ENCODE measurements at places on chromosomes 5 and 9.

- DNase-seq = peak; percentile 34
Observed at GRCh38 chr5:67209141-67209771, 12.7 kb upstream of the CD180 start.

- no peak for DNase-seq
Observed at GRCh38 chr9:34558919-34559623, 30.5 kb downstream of the CNTFR start.

DNA sequence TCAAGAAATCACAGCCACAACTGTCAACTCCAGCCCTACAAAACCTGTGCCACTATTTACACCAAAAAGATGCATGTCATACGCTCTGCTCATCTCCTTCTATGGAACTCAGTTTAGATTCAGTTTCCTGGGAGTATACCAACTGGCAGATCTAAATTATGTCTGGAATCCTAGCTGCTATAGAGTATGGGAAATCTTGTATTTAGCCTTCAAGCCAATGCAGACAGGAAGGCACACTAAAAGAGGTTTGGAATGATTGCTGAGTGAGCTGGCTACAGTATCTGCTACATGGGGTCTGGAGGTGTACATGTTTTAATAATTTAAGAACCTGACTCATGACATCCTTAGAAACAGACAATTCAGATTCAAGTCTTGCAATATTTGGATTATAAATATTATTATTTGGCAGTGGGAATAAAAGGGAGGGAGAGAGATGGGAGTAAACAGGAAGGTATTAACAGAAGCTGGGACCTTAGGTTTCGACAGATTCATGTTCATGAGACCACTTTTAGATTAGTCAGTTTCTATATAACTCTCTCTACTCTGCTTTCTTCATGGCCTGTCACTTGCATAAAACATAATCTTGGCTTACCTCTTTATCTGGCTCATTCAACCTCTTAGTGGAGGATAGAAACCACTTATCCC lies 178.8 kb upstream of the HAPLN1 start:
- no peak for DNase-seq

GRCh38 chr9:108727580-108728111 lies 128.1 kb downstream of the ACTL7B start:
- no peak for DNase-seq

DNA sequence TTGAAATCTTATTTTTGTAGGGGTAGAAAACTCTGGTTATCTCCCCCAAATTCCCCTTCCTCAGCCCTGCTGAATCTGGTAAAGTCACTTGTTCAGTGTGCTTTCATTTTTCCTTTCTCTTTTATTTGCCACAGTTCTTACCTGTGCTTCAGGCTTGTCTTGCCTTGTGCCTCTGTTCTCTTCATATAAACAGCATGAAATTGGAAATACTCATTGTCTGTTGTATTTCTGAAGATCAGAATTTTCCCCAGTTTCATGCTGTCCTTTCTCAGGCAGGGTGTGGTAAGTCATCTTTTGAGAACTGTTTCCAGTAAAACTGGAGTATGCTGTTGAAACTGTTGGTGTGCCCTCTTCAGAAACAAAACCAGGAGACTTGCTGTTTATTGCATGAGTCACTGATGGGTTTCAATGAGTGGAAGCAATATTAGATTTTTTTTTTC lies 7.0 kb downstream of the PAM start:
- no peak for DNase-seq

DNA sequence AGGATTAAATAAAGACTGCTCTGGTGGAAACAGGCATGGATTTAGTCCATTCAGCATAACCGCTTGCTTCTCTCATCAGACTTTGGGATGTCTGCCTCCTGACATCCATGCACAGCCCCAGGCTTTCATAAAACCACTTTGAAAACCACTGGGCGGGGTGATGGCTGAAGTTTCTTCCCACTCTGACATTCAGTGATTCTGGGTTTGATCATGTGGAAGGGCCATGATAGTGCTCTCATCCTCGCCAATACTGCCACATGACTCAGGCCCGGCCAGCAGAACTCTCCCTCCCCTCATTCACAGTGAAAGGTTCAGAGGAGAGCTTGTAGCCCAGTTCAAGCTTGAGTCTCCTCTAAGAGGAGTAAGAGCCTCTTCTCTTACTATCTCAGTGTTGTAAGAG lies 29.6 kb upstream of the GLRA1 start:
- no peak for DNase-seq

- DNase-seq = no peak
Observed at GRCh38 chr5:141787376-141787775, 90.8 kb downstream of the PCDH1 start.

DNA sequence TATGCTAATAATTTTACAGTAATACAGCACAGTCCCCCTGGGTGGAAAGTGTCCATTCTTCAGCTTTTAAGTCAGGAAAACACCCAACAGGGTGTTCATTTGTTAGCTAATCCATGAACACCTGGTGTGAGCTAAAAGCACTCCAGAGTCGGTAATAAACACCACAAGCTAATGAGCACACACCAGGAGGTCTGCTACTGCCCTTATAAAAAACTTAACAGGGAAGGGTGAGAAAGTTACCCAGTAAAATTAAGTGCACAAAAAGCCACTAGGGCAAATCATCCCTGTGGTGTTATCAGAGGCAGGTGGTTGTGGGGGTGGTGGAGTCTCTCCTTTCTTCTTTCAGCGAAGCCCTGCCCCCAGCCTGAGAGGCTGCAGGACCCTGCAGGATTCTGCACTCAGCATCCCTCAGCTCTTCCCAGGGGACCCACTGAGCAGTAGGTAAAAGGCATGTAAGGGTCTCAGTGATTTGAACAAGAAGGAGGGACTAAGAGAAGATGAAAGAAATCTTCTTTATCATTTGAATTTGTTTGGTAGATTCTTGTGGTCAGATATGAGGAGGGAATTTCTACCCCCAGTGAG lies 14.4 kb downstream of the GDNF start:
- no peak for DNase-seq

GRCh38 chr9:91415290-91415689 lies 8.3 kb downstream of the NFIL3 start:
- no peak for DNase-seq

- DNase-seq = no peak
Observed at GRCh38 chr5:22662391-22662790, 190.8 kb downstream of the CDH12 start.

- DNase-seq = no peak
Observed at GRCh38 chr5:154972476-154973080, 31.7 kb downstream of the MRPL22 start.

DNA sequence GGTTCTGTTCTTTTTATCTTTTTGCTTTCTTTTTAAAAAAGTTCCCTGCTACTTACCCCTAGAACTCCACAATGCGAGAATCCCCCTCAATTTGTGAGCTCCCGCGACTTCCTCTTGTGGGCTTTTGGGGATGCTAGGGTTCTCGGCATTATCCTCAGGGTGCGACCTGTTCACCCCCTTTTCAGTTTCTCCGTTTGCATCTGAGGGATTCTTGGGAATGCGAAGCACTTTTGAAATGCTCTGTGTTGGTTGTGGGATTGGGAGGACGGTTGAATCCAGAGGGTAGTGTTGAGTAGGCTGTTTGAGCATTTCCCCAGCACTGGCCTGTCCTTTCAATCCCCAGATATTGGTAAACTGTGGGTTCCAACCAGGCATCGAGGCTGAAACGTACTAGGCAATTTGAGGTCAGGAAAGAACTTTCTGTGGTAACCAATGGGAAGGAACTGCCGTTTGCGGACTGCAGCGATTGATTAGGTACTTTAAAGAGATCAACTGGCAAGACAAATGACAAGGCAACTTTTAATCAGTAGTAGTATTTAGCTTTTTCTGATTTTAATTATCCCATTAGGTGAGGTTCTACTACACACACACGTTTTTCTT lies 415 bp downstream of the XRCC4 start:
- no peak for DNase-seq

GRCh38 chr5:118620233-118620632 lies 368.1 kb downstream of the DTWD2 start:
- DNase-seq = no peak

GRCh38 chr5:54616031-54616430 lies 98.5 kb downstream of the SNX18 start:
- no peak for DNase-seq

DNA sequence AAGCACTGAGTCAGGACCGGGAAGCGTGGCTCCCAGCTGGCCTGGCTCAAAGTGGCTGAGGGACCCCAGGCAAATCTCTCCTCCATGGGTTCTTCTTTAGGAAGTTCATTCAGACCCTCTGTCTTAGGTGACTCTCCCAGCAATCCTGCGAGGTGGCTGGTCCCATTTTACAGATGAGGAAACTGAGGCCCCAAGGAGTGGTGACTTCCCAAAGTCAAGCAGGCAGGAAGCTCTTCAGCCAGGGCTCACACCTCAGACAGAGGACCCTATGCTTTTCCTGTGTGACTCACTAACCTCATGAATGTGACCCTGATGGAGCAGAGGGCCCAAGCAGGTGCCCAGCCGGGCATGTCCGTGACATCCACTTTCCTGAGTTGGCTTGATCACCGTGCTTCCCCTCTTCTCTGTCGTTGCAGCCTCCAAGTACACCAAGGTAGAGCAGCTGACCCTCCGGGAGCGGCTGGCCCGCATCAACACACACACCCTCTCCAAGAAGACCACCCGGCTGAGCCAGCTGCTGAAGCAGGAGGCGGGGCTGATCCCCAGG lies 36.5 kb downstream of the ARHGEF37 start:
- DNase-seq = no peak

- DNase-seq = no peak
Observed at GRCh38 chr5:94362857-94363256, 255.5 kb downstream of the KIAA0825 start.

- no peak for DNase-seq
Observed at GRCh38 chr5:143696921-143697320, 115.0 kb upstream of the HMHB1 start.

GRCh38 chr9:14136646-14137370 lies 177.1 kb downstream of the NFIB start:
- no peak for DNase-seq

DNA sequence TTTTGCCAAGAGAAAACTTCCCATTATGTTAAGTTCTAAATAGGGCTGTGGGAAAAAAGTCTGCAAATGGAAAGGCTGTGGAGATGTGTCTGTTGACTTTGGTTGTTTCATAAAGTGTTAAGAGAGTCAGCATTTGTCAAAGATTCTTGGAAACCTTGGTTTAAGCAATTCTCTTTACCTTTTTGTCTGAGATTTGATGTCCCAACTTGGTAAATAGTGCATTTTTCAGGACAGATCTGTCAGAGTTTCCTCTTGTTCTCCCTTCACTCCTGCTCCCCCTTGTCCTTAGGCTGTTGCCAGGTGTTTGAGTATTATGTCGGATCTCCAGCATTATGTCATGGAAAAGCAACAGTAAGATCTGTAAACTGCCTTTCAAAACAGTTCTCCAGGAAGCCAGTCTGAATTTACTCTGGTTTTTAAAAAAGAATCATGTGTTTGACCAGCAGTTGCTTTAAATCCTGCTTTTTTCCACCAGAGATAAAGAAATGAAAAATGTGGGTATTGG lies 79.1 kb upstream of the ADAMTSL1 start:
- DNase-seq = no peak

DNA sequence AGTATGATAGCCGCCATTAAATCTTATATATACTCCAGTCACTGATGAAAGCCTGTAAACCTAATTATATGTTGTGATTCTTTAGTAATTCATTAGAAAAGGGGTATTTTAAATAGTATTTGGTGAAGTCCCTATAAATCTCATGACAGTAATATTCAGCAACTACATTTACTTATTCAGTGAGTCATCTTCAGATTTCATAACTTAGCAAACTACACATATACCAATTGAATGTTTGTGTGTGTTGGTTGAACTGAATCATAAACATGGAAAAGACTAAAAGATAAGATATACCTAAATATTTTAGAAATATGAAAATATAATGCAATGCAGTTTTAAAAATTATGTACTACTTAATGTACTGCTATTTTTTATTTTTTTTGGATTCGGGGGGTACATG lies 1050.4 kb downstream of the MAT2B start:
- no peak for DNase-seq

GRCh38 chr5:177967221-177967887 lies 28.7 kb downstream of the PROP1 start:
- DNase-seq = no peak

DNA sequence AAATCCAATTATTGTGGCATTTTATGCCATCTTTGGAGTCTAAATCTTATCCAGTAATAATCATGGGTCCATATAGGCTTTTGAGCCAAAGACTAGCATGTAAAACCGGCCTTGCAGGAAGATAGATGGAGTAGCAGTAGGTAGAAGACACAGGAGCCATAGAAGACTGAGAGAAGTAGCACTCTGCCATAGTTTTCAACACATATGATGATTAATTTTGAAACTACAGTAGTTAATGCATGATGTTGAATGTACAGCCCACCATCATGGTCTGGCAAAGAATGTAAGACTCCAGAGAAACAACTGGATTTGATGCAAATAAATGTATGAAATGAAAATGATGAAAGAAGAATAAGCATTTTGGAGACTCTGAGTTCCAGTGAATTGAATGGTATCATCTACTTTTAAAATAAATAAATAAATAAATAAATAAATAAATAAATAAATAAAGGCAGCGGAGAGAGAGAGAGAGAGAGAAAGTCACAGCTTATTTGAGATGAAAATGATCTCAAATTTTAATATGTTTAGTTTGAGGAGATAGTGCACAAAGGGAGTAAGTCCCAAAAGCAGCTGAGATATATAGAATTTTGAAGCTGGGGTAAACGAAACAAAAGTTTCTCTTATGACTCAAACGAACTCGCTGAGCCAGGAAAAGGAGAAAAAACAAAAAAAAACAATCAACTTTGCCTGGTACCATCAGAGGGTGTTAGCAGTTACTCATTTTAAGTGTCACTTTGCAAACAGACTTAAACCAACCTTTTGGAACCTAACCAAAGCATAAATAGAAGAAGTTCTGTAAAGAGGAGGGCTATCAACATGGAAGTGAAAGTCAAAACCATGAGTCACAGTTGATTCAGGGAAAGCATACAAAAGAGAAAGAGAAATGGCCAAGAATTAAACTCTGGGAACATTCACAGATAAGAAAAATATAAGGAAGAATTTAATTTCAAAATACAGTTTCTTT lies 388.7 kb downstream of the CETN3 start:
- no peak for DNase-seq

- no peak for DNase-seq
Observed at GRCh38 chr5:171483551-171484135, 64.2 kb downstream of the FGF18 start.

DNA sequence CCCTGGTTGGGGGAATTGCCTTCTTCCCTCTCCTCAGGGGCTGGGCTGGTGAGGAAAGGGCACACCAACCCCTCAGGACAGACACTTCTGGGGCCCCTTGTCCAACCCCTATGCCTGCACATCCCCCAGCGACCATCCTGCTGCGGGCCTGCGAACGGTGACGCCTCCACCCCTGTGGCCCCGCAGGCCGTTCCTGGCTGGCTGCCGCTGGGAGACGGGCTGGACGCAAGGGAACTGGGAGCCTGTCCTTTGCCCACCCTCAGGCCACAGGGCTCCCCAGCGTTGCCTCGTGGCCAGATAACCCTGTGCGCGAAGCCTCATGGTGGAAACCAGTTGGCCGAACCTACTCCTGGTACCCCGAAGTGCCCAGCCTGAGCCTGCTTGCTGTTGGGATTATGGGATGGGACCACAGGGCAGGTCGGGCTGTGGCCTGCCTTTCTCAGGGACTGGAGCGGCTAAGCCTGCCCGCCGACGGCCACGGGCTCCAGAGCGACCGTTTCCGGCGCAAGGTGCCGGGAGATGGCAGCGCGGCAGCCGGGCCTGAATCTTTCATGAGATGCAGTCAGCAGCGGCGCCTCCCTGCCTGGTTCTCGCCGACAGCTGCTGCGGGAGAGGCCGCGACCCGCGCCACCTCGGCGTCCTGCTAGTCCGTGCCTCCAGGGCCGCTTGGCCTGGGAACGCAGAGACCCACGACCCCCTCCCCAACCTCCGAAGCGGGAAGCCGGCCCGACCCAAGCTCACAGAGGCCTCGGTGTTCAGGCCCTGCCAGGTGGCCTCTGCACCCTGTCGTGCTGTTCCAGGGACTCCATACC lies 6.5 kb upstream of the PITX1 start:
- no peak for DNase-seq
